ENCODE measurements at places on chromosomes 16 and 17.

GRCh38 chr16:4746215-4746614 lies 11.9 kb downstream of the DNAAF8 start:
- no peak for DNase-seq

GRCh38 chr16:49703483-49703882 lies 152.4 kb downstream of the ZNF423 start:
- DNase-seq = no peak

GRCh38 chr16:83835586-83836566 lies 28.1 kb downstream of the HSBP1 start:
- no peak for DNase-seq

GRCh38 chr16:78645657-78646056 lies 546.2 kb downstream of the WWOX start:
- no peak for DNase-seq

- no peak for DNase-seq
Measured at GRCh38 chr16:79162977-79163376, 437.6 kb downstream of the MAF start.

- DNase-seq = no peak
Measured at GRCh38 chr16:50441486-50442157, 72.8 kb upstream of the BRD7 start.

- peak; percentile 4 for DNase-seq
Measured at GRCh38 chr17:55641676-55642081, 81.0 kb downstream of the TMEM100 start.

DNA sequence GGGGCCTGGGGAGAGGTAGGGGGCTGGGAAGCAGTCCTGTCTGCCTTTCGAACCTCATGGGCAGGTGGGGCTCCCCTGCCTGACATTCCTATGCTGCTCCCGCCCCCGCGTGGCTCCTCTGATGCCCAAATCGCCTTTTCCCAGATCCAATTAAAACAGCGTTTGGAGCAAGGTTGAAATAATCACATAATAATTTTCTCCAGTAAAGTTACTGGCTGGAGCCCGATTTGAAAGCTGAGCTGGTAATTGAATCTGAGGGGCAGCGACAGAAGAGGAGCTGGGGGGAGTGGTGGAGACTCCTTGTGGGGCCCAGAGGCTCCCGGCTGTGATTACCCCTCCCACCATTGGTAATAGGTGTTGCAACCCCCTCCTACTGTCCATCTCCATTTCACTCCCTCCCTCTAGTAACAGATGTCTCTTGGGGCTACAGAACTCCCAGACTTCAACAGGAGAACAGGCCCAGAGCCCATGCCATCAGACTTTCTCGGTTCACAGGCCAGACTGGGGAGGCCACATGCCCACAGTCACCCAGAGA lies 38.9 kb upstream of the C1QL1 start:
- no peak for DNase-seq

GRCh38 chr16:88700636-88701482 lies 5.3 kb downstream of the RNF166 start:
- DNase-seq = peak; percentile 91

- DNase-seq = no peak
Measured at GRCh38 chr17:27644586-27644985, 13.6 kb downstream of the LGALS9 start.

DNA sequence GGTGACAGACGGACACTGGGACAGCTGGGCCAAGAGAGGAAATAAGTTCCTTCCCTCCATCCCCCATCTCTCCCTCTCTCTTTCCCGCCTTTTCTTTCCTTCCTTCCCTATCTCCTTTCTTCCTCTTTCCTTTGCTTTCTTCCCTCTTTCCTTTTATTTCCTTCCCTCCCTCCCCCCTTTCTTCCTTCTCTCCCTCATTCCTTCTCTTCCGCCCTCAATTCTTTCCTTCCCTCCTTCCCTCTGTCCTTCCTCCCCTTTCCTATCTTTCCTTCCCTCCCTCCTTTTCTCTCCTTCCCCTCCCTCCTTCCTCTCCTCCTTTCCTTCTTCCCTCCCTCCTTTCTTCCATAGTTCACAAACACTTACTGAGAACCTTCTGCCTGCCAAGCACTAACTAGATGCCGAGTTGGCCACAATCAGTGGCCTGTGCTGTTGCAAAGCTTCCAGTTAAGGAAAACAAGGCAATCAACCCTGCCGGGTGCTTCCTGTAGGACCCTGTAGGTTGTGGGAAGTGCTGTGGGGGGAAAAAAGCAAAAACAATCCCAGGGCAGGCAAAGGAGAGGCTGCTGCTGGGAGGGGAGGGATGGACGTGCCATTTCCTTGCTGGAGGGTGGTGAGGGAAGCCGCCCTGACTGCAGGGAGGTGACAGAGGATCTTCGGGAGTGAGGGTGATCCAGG lies 31.7 kb downstream of the ABCC6 start:
- DNase-seq = no peak

DNA sequence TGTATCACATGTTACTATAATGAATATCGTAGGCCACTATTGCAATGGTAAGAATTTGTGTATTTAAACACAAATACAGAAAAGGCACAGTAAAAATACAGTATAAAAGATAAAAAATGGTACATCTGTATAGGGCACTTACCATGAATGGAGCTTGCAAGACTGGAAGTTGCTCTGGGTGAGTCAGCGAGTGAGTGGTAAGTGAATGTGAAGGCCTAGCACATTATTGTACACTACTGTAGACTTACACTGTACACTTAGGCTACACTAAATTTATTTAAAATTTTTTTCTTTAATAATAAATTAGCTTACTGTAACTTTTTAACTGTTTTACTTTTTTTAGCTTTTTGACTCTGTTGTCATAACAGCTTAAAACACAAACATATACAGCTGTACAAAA lies 42.5 kb downstream of the AKAP10 start:
- no peak for DNase-seq

DNA sequence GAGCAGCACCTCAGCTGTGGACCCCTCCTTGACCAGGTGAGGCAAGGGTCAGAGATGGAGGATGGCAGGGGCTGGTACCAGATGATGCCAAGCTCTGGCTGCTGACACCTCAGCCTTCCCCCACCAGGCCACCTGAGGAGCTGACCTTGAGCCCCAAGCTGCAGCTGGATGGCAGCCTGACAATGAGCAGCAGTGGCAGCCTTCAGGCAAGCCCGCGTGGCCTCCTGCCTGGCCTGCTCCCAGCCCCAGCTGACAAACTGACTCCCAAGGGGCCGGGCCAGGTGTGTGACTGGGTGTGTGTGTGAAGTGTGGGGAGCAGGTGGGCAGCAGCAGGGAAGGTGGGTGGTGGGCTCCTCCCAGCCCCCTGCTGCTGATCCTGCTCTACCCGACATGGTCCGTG lies 4.7 kb upstream of the NRN1L start:
- no peak for DNase-seq

- no peak for DNase-seq
Measured at GRCh38 chr16:27838536-27839175, 224.9 kb downstream of the GSG1L start.

Data from activated T-cell treated with anti-CD3 and anti-CD28 coated beads for 1 hour (primary cell).